ENCODE measurements at places on chromosomes 16 and 17. TPM values are rescaled to one million over a fixed set of nuclear protein-coding genes. Genes with fewer than 3 reads are reported as not detected.

GRCh38 chr17:72691586-72691985 is 400.9 kb downstream of the SLC39A11 start:
- no peaks in the 10 kb centered on the region for H3K4me1 ChIP-seq
- no peaks in the 10 kb centered on the region for H3K27me3 ChIP-seq
- no peak for DNase-seq
- no peaks in the 10 kb centered on the region for H3K36me3 ChIP-seq
- no peak overlapping the region for H3K4me3 ChIP-seq

- DNase-seq, result no peak
- H3K4me1 ChIP-seq, result peaks cover 23% of the 10 kb centered on the region
- H3K4me3 ChIP-seq, result no peak overlapping the region
- no peaks in the 10 kb centered on the region for H3K27me3 ChIP-seq
- H3K36me3 ChIP-seq, result no peaks in the 10 kb centered on the region
- H3K27ac ChIP-seq, result peak overlapping the region; percentile 3
Measured at GRCh38 chr16:22380529-22380928, 6.1 kb upstream of the CDR2 start.

GRCh38 chr17:77306790-77307478 is 166.2 kb downstream of the SEC14L1 start:
- no peaks in the 10 kb centered on the region for H3K36me3 ChIP-seq
- H3K4me3 ChIP-seq, result no peak overlapping the region
- H3K27me3 ChIP-seq, result no peaks in the 10 kb centered on the region
- DNase-seq, result no peak
- H3K4me1 ChIP-seq, result no peaks in the 10 kb centered on the region
- no peak overlapping the region for H3K27ac ChIP-seq

GRCh38 chr17:7260651-7261378 is 1.5 kb downstream of the CLDN7 start:
- peaks cover 14% of the 10 kb centered on the region for H3K36me3 ChIP-seq
- H3K27ac ChIP-seq, result no peak overlapping the region
- peak overlapping the region; percentile 12 for H3K4me3 ChIP-seq
- DNase-seq, result peak; percentile 35

The CCDC40 gene
- total RNA-seq, result 1.00 TPM

The G6PC1 gene
- total RNA-seq, result not detected

All from activated CD4-positive, alpha-beta memory T cell treated with anti-CD3 and anti-CD28 coated beads for 36 hours (primary cell).